CD8-positive, alpha-beta T cell (primary cell): ENCODE measurements at places on chromosomes 2 and 18. TPM values are rescaled to one million over a fixed set of nuclear protein-coding genes. Genes with fewer than 3 reads are reported as not detected.

Gene DNAJC5G
- total RNA-seq, result not detected

Gene CDK5R2
- not detected for total RNA-seq

Gene TMEM163
- total RNA-seq, result 0.19 TPM

Gene MC4R
- not detected for total RNA-seq

Gene MARCHF4
- total RNA-seq, result not detected

DNA sequence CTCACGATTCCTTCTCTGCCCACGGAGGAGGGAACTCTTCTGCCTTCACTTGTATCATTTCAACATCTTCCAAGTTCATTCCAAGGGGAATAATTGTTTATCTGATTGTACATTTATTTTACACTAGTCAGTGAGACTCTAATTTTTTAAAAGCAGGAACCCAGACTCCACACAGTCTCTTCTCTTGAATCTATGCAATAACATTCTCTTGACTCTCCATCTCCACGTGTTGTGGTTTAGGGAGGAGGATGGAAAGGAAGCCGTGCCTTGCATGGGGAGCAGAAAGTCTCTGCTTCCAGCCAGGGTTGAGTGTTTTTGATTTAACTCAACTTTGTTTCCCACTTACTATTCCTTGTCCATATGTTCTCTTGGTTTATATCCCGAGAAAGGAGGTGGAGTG, 131.1 kb upstream of the RIOK3 start:
- no peak for DNase-seq

DNA sequence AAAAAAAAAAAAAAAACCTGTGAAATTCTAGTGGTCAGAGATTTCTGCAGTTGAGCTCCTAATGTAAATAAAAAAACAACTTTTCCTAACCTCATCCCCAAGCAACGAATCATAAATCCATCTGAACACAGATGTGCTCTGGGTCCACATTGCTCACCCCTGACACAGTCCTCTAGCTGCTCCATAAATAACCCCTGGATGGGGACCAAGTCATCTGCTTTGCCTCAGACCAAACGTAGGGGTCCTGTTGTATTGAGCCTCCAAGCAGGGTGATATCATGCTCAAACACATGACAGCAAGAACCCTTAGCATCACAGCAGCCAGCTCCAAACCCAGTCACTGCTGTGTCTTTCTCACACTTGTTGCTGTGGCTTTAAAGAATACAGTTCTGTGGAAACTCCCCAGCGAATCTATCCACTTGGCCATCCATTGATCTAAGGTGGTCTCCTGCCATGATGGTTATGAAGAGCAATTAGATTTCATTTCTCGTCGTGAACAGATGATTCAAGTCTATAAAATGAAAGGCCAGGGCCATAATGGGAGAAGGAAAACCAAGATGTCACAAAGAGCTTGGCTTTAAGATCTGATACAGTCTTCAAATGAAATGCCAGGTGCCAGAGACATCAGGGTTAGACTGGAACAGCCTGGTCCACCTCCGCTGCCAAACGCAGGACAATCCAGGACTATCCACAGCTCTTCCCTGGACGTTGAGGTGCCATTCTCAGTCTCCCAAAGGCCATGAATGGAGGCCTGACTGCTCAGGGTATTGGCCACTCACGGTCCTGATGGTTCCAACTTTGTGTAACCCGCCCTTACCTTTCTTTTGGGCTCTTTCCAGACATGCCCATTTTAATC, 39.0 kb downstream of the TBC1D8 start:
- DNase-seq, result no peak

- DNase-seq, result no peak
Measured at GRCh38 chr2:53654396-53654795, 113.2 kb upstream of the CHAC2 start.

- no peak for DNase-seq
Measured at GRCh38 chr2:37790019-37790418, 118.6 kb upstream of the CDC42EP3 start.

GRCh38 chr2:178473373-178473772, 5.0 kb downstream of the FKBP7 start:
- no peak for DNase-seq

GRCh38 chr2:235663875-235664274, 170.0 kb downstream of the AGAP1 start:
- no peak for DNase-seq

- no peak for DNase-seq
Measured at GRCh38 chr18:41789001-41789400, 166.0 kb upstream of the PIK3C3 start.
